Tongue (tissue), 3 donors: ENCODE measurements at places on chromosomes 7 and 10. TPM values are rescaled to one million over a fixed set of nuclear protein-coding genes. Genes with fewer than 3 reads are reported as not detected.

Gene PPRC1
- 14.6 TPM for total RNA-seq

Gene HOXA4
- total RNA-seq = not detected

Gene CYP3A7
- total RNA-seq = 0.21 TPM

Gene C10orf62
- total RNA-seq = 0.82 TPM

Gene NSUN6
- 16.0 TPM for total RNA-seq

Gene FBXL13
- total RNA-seq = 1.3 TPM

Gene CHRM2
- total RNA-seq = 1.0 TPM

Gene TRIP6
- 38.6 TPM for total RNA-seq

Gene POU6F2
- total RNA-seq = not detected

Gene TMEM213
- 0.51 TPM for total RNA-seq

Gene HERPUD2
- 19.6 TPM for total RNA-seq

Gene SLC26A5
- 0.21 TPM for total RNA-seq

Gene ZNF425
- 4.7 TPM for total RNA-seq

Gene COL1A2
- total RNA-seq = 4,115 TPM

GRCh38 chr7:87447116-87447635 lies 28.3 kb downstream of the ABCB4 start:
- no peak for DNase-seq

DNA sequence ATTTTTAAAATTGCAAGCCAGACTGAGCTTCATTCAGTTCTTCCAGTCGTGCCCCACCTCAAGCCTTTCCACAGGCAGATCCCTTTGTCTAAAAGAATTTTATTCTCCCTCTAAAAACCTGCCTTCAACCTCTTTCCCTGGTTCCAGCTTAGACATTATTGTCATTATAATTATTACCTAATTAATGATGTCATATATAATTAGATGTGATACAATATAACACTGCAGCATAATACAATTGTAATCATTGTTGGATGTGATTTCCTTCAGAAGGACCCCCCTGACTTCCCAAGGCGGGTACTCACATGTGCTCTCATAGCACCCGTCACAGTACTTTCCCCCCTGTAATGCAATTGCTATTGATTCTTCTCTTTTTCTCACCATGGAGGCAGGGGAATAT lies 88.6 kb downstream of the GPAM start:
- DNase-seq = no peak

DNA sequence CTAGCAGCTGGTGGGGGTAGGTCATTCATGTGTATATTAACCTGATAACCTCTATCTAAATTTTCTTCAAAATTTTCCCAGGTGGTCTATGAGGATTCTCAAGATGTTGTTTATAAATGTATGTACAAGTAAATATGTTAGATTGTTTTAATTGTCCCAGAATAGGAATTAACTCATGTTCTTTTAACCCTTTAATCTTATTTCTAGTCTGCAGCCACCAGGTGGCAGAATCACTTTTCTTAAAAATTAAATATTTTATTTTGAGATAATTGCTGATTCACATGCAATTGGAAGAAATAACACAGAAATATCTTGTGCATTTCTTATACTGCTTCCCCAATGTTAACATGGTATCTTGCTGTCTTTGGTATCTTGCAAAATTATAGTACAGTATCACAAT lies 589.5 kb downstream of the ARL4A start:
- no peak for DNase-seq

DNA sequence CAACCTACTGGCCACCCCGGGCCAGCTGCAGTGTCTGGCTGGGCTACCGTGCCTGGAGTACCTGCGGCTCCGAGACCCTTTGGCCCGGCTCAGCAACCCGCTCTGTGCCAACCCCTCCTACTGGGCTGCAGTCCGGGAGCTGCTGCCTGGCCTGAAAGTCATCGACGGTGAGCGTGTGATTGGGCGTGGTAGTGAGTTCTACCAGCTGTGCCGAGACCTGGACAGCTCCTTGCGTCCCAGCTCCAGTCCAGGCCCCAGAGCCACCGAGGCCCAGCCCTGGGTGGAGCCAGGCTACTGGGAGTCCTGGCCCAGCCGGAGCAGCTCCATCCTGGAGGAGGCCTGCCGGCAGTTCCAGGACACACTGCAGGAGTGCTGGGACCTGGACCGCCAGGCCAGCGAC lies 4.2 kb downstream of the RARRES2 start:
- no peak for DNase-seq

DNA sequence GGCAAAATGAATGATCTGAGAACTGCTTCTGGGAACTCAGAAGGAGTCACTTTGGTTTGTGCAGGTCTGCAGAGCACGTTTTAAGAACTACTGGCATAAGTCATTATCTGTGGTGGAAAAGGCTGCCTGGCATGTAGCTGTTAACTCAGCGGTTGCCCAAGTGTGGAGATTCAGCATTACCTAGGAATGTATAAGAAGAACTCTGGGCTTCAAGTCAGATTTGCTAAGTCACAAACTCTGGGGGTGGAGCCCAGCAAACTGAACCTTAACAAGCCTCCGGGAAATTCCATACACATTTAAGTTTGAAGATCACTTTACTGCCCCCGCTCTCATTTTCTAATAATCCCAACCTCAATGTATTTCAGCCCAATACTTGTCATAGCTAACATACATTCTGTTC lies 31.1 kb downstream of the PLXDC2 start:
- no peak for DNase-seq

DNA sequence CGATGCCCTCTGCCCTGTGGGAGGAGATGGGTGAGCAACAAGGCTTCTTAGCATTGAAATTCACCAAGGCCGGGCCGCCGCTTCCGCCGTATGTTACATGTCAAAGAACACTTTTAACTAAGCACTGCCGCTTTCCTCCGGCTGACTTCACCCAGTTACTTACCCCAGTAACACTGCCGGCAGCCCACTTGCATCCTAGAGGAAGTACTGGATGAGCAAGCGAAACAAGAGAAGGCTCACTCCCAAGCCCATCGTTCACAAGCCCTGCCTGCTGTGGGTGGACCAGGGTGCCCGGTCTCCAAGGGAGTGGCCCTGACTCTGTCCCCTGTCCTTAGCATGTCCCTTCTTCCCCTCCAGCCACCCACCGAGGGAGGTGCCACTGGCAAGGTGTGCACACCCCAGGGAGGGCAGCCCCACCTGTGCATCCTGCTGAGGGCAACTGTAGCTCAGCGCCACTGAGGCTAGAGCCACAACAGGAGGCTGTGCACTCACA lies 73.1 kb upstream of the EBF3 start:
- no peak for DNase-seq

DNA sequence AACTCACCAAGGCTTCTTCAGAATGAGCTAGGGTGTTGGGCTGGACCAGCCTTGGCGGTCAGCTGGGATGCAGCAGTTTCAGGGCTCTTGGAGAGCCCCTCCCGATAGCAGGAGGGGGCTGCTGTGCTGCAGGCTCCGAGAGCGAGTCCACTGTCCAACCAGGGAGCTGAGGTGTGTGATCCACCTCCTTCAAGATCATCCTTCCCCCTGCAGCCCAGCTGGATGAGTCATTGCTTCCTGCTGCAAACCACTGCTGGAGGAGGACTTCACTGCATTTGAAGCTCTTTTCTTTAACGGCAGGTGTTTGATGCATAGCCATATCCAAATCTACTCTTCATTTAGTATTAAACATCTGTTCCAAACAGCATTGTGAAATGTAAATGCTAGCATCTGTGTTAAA lies 54.2 kb upstream of the EBF3 start:
- peak; percentile 83 for DNase-seq

GRCh38 chr10:106405141-106405540 lies 759.4 kb downstream of the SORCS1 start:
- no peak for DNase-seq

DNA sequence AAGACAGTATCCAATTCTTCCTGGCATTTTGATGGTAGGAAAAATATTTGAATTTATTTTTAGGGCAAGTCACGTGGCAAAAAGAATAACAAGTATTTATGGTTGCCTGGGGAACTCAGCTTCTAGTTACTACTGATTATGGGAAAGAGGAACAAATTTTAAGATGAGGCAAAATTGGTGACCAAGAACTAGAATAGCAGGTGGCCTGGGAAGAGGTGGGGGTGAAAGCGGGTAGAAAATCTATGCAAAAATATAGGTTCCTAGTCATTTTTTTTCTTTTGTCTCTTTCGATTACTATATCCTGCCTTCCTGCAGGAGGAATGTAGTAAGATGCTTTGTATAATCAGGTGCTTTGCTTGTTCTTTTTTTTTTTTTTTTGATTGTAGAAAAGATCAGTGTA lies 27.8 kb downstream of the ENTPD1 start:
- no peak for DNase-seq

DNA sequence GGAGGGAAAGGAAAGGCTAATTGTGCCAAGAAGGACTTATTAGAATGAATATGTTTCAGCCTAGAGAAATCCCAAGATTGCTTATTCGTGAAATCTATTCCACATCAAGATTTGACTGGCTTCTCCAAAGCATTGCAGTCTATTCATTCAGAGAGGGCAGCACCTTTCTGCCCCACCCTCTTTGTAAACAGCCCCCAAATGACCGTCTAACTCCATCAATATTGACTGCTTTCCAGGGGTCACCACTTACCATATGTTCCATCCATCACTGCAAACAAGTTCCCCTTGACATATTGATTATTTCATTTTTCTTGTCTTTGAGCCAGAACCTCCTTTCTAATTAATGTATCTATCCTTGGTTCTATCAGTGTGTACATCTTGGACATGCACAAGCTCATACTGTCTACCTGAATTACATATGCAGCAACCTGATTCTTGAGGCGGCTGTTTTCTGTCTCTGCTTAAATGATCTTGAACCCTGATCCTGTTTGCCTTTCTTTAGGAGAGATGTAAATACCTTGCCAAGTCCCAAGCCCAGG lies 44.2 kb upstream of the PTER start:
- DNase-seq = peak; percentile 2

- DNase-seq = no peak
Measured at GRCh38 chr7:142690554-142691182, 58.6 kb upstream of the PRSS1 start.

DNA sequence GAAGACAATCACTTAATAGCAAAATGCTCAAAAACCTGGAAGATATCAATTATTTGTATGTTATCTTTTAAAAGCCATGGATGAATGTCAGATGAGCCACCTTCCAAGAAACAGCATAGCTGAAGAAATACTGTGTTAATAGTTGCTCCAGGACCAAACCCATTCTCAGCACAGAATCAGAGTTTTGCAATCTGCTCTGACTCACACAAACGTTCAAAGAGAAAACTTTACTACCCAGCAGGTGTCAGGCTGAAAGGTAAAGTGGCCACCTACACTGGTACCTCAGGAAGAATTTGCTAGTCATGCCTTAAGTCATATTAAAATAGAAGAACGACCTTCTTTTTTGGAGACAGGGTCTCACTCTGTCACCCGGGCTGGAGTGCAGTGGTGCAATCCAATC lies 526.5 kb downstream of the PARD3 start:
- no peak for DNase-seq

- peak; percentile 99 for DNase-seq
Measured at GRCh38 chr7:23531794-23532489, at the start of gene TRA2A. Gene TRA2A (minus strand): TSS chr7:23531981. CDS start chr7:23531824, 157 bp downstream.

GRCh38 chr7:110105307-110105706 lies 985.6 kb upstream of the LRRN3 start:
- DNase-seq = peak; percentile 66

DNA sequence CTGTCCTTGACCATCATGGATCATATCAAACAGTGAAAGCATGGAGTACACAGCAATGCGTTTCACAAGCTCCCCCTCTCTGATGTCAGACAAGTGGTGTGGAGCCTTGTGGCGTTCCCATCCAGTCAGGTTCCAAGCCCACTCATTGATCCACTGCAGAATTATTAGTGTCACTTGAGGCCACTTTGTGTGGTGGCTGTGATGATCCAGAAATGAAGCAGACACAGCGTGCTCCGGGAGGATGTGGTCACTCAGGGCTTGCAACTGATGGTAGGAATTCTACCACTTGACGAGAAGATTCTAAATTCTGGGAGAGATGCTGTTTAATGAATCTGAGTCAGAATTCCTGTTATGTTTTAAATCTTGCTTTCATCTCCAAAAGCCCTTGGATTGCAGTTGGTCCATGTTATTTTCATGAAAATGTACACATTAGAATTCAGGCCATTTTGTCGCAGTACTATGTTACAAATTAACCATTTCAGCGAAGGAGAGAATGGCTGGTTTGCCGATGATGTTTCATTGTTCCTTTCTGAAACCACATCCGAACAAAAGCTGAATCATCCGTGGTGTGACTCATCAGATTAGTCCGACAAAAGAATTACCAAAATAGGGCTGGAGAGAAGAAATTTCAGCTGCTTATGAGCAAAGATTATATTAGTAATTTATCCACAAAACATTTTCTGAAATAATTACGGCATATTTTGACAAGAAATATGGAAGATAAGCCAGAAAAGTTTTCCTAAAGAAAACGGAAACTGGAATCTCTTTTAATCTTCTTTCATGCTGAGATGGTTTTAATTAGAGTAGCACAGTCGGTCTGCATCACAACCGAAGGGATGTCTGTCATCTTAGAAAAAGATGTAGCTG lies 48.1 kb downstream of the INSYN2A start:
- no peak for DNase-seq

GRCh38 chr10:132169031-132169765 lies 17.6 kb upstream of the DPYSL4 start:
- DNase-seq = no peak

- no peak for DNase-seq
Measured at GRCh38 chr10:104321725-104322415, 16.4 kb downstream of the ITPRIP start.

GRCh38 chr10:46285300-46285699 lies 1.5 kb upstream of the ANTXRL start:
- no peak for DNase-seq

DNA sequence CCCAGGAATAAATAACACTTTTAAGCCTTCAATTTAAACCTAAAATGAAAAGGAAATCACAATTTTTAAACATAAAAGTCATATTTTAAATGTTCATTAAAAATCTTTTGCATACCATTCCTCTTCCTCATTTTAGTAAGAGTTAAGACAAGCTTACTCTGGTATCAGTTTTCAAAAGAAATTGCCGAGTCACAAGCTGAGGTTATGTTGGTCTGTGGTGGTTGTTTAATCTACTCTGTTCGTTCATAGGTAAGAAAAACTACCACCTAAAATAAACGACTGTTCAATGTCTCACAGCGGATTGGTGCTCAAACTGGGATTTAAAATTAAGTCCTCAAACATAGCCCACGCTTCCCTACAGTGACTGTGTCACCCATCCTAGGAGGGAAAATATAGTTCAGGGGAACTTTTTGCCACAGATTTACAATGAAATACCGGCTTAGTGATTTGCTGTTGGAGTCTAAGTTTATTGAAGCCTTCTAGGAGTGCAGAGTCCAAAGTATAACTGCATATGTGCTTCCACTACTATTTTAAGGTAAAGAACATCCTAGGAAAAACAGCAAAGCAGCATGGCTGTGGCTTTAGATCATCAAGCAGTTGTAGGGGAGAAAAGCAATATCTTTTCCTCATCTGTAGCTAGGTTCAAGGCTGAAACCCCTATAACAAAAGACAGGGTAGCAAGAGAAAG lies 61.1 kb downstream of the GNAT3 start:
- no peak for DNase-seq

- no peak for DNase-seq
Measured at GRCh38 chr7:144384555-144385245, 18.8 kb downstream of the NOBOX start.

- DNase-seq = no peak
Measured at GRCh38 chr7:48454750-48455192, 283.5 kb downstream of the ABCA13 start.

- DNase-seq = no peak
Measured at GRCh38 chr10:101609481-101609880, 21.4 kb downstream of the DPCD start.
